ENCODE measurements at places on chromosomes 1 and 21.
A peak's percentile ranks its signal among the peaks of the same experiment; 100 is the strongest.

- DNase-seq = no peak
Observed at GRCh38 chr1:175081983-175082382, 14.3 kb downstream of the TNN start.

DNA sequence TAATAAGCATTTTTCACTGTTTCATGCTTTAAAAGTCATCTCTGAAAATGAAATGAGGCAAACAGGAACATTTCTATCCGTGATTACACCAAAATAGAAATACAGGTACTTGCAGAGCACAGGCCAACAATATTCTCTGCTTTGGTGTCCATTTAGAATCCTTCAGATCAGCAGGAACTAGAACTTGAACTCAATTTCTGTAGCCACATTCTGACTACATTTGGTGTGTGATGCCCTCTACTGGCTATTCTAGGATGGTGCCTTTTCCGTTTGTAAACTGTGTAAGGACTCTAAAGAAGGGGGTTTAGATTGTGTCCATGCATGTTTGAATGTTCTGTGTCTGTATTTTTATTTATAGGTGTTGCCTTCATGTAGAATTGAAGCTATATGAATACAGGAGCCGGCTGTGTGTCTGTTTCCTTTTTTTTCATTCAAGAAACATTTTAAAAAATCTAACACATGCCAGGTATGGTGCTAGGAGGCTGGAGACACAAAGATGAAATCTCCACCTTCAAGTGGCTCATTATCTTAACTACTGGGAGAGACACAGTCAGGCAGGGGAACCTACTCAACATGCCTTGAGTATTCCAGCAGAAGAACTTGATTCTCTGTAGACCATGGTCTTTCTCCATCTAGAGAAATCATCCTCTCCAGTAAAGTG is 7.6 kb upstream of the ZNF326 start:
- peak; percentile 76 for DNase-seq

DNA sequence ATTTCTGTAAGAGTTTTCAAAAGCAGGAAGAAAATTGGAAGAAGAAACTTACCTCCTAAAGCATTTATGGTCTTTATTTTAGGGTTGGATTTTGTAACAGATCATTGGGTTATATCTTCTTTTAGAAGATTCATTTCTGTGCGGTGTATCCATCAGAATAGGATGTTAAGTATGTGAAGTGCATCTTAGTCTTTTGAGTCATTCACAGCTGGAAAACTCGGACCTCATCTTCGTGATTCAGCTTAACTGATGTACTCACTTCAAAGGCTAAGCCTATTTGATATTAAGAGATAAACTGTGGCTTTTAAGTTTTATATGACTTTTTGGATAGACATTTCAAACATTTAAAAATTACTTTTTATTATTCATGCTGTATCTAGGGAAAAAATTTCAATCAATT is 56.3 kb downstream of the GIPC2 start:
- no peak for DNase-seq

DNA sequence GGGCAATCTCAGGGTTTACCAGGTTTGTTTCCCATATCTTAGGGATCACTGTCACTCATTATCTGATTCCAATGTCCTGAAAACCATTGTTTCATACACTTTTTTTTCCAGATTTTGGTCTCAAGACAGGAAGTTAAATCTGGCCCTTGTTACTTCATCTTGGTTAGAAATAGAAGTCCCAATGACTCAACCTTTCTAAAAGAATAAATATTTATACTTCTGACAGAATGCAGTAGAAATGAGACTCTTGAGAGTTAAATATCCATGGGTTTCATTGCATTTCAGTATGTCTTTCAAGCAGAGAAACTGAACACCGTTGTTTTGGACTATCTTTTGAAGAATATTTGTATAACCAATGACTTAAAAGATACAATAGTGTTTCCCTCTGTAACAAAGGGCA is 19.8 kb upstream of the VCAM1 start:
- no peak for DNase-seq

DNA sequence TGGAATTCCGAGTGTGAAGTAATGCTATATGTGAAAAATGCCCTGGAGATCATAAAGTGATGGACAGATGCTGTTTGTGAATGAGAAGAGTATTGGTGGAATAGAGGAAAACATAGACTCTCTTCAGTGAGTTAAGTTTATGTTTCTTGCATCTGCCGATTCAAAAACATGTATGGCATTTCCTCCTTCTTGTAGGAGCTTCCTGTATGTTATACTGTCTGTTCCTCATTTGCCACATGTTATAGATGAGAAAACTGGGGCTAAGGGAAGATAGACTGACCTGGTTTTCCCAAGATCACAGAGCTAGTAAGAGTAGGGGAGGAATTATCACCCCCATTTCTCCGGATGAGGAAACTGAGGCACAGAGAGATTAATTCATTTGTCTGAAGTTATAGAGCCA is 41.1 kb upstream of the IL20 start:
- DNase-seq = no peak

DNA sequence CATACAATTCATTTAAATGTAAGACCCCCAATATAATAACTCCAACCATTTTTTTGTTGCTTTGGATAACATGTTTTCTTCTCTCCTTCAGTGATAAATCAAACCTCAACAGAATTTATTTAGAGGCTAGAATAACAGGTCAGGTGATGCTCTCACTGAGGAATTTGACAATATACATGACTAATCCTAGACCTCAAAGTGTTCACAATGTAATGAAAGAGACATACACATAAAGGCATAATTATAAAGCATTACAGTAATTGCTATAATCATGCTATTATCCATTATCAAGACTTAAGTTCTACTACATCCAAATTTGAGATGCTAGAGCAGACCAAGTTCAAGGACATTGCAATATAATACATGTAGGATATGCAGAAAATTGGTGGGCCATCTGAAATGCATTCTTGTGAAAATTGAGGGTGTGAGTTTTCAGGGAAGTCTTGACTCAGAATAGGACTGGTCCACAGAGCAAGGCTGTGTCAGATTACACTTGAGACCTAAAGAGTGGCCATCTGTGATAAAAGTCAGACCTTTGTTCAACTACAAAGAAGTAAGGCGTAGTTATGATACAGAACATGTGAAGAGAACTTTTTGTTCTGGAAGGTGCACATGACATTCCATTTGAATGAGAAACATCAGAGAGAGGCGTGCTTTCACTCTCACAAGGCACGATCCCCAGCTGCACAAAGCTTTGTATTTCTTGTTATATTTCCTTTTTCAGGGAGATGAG is 45.5 kb downstream of the UTP25 start:
- DNase-seq = no peak

- no peak for DNase-seq
Observed at GRCh38 chr1:109882288-109883245, 28.1 kb upstream of the CSF1 start.

GRCh38 chr21:46399686-46400085 is 59.0 kb upstream of the DIP2A start:
- DNase-seq = no peak

DNA sequence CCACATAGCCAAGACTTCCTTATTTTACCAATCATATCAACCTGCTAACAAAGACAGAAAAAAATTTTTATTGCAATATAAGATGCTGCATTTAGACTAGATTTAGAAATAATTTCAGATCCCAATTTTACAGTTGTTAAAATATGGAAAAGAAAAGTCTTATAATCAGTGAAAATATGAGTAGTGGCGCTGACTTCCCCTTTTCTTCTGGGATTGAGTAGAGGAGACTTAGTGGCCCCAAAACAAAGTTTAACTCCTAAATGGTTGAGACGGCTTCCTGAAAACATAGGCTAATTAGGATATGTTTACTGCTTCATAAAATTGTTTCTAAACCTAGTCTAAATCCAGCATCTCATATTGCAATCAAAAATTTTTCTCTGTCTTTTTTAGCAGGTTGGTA is 68.4 kb downstream of the RAB3GAP2 start:
- peak; percentile 31 for DNase-seq

GRCh38 chr1:184483101-184483683 is 96.4 kb downstream of the C1orf21 start:
- DNase-seq = no peak

GRCh38 chr1:206012086-206012859 is 9.1 kb upstream of the RAB7B start:
- DNase-seq = peak; percentile 100

DNA sequence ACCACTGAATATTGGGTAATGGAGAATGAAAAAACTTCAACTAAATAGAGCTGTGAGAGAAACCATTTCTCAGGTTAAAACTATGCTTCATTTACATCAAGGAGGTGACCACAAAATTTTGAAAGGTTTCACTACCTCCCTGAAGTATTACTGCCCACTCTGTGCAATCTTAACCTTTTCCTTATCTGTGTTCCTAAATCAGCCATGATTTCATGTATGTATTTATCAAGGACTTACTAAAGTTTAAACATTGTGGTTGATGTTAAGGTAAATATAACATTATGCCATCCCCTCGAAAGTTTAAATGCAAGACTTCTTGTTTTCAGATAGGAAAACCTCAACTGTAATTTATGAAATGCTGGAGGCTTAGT is 84.4 kb downstream of the CLEC20A start:
- DNase-seq = no peak

- DNase-seq = peak; percentile 50
Observed at GRCh38 chr1:202860744-202861419, 28.1 kb downstream of the RABIF start.

GRCh38 chr1:67304023-67304422 is 3.6 kb upstream of the IL12RB2 start:
- no peak for DNase-seq

DNA sequence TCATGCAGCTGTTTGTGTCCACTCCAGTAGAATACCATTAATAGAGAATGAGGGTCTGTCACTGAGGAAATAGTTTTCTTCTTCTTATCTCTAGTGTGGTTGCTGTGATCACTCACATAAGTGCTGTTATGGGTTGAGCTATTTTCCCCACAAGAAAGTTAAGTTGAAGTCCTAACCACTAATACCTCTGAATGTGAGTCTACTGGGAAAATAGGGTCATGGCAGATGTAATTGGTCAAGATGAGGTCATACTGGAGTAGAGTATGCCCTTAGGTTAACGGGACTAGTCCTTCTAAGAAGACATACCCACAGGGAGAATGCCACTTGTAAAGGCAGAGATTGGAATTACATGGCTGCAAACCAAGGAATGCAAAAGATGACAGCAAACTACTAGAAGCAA is 70.5 kb upstream of the COL24A1 start:
- no peak for DNase-seq

GRCh38 chr1:24541711-24542346 is 14.1 kb upstream of the NCMAP start:
- DNase-seq = peak; percentile 48

DNA sequence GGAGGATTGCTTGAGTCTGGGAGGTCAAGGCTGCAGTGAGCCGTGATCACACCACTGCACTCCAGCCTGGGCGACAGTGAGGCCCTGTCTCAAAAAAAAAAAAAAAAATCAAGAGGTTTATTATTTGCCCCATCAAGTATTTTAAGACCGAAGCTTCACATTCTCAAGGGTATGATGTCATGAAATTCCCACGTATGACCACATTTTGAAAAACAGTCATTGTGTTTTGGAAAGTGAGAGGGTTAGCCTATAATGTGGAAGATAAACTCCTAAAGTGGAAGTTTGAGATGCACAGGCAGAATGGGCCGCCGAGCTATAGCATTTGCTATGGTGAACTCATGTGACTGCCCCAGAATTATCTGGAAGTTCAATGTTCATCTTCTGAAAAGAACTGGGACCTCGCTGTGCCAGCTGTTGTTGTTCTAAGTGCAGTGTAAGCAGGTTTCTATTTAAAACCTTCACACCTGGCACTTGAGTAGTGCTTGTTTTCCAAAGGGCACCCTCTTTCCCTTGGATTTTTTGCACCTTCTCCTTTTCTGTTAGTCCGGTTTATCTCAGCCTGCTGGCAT is 96.9 kb upstream of the SLC25A33 start:
- DNase-seq = no peak

- no peak for DNase-seq
Observed at GRCh38 chr21:25314247-25314646, 293.0 kb downstream of the MRPL39 start.

- no peak for DNase-seq
Observed at GRCh38 chr1:233721004-233721595, 107.2 kb downstream of the KCNK1 start.

DNA sequence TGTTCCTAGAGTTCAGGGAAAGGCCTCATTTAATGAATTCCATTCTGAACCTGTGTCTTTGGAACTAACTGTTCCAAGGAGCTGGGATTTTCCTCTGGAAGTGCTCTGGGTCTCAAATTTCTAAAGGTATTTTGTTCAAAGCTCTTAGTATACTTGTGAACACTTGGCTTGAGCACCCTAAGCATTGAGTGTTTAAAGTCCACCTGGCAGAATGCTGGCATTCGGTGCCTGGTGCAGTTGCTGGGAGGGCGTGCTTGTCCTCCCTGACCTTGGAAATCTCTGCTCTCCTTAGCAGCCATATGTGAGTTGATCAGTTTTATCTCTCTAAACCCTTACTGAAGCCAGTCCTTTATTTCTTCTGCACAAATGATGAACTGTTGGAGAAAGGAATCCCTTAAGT is 3.0 kb downstream of the MTARC2 start:
- no peak for DNase-seq

GRCh38 chr1:176903474-176903873 is 261.0 kb downstream of the ASTN1 start:
- no peak for DNase-seq

DNA sequence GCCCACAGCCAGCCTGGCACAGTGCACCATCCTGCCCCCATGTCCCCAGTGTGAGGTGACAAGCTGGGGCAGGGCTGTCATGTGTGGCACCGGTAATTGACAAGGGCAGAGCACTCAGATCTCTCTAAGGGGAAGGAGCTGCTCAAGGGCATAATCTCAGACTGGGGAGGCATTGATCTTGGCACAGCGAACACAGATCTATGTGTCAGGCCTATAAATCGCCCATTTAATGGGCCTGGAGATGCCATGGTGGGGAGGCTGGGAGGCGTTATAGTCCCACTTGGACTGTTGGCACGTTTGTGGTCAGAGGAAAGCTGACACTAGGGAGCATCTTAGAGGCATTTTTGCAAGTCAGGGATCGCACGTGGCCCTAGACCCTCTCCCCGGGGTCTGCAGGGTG is 594.1 kb downstream of the PTPRU start:
- DNase-seq = no peak

GRCh38 chr1:212067787-212068186 is 32.2 kb downstream of the DTL start:
- no peak for DNase-seq

DNA sequence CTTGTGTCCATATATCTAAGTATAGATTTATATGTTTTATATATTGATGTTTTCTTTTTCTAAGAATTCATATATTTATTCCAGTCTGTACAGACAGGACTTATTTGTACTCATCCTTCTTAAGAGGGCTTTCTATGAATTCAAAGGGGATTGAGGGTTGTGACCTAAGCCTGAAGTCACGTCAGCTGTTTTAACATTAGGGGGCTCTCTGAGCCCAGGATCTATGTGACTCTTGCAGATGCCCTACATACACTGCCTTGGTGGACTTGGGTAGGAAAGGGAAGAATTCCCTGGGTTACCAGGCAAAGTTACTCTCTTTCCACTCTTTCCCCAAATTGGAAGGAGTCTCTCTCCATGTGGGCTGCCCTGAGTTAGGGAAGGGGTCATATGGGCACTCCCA is 283.8 kb upstream of the DAB1 start:
- DNase-seq = no peak
